ENCODE measurements at places on chromosomes 16 and 17.

DNA sequence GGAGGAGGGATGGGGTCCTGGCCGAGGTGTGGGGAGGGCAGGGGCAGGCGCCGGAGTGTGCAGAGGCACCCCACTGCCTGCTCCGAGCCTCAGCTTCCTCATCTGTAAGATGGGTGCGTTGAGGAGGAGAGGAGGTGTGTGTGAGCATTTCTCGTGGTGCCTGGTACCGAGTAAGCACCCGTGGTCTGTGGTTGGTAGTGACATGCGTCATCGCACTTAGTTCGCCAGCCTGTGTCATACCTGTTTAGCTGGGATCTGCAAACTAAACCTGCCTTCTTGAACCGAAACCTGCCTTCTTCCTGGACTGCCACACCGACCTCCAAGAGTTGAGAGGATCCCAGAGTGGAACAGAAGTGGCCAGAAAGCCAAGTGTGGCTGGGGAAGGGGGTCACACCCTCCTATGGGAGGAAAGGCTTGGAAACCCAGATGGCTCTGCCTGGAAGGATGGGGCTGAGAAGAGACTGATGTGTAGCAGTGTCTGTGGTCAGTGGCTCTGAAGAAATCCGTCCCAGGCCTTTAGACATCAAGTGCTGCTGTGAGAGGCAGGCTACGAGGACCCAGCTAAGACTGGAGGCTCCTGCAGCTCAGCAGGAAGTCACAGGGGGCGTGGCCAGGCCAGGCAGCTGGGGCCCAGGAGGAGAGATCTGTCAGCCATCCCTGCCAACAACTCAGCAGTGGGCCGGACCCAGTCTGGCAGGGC lies 162.6 kb upstream of the PLCG2 start:
- DNase-seq: peak; percentile 85

DNA sequence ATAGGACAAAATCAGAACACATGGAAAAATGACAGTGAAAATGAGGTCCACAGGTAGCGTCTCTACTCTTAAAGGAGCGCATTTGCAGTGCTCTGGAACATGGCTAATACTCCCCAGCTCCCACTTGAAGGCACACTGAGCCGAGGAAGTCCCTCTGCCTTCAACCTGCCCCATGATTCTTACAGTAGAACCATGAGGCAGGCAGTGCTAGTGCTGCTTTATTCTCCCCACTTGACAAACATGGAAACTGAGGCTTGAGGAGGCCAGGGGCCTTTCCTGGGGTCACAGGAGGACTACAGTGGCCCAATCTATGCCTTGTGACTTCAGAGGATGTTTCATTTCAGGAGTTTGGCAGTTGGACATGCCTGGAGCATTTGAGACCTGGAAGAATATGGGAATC lies 244.1 kb upstream of the MAF start:
- DNase-seq: no peak

- no peak for DNase-seq
Observed at GRCh38 chr17:41863074-41863848, 2.0 kb downstream of the KLHL11 start.

- no peak for DNase-seq
Observed at GRCh38 chr17:74547736-74548135, 1.8 kb upstream of the CD300C start.

DNA sequence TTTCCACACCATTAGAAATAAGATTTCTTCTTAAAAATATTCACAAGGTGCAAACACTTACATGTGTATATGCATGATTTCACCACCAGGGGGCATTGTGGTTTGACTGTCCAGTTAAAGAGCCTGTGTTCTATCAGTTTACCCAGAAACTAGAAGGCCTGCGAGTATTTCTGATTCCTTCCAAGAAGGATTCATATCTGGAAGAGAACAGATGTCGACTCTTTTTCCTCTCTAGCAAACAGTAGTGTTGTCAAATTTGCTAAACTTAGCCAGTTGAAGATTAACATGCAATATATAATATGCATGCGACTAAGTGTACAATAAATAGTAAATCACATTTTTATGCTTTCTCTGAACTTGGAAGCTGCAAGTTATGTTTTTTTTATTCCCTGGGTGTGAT lies 404.1 kb downstream of the WWOX start:
- DNase-seq: peak; percentile 9
